ENCODE measurements at places on chromosomes 7 and 10.

DNA sequence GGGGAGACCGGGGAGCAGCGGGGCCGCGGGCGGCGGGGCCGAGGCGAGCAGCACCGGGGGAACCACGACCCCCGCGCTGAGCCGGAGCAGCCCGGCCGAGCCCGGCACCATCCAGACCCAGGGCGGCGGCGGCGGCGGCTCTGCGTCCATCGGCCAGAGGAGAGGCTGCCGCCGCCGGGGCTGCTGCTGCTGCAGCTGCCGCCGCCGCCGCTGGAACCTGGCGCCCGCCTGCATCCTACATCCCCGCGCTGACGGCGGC is 190 bp downstream of the TCERG1L start:
- DNase-seq = no peak

GRCh38 chr7:101942603-101943210 is 125.3 kb downstream of the CUX1 start:
- DNase-seq = no peak

GRCh38 chr7:158710651-158711102 is 6.1 kb upstream of the NCAPG2 start:
- DNase-seq = no peak

DNA sequence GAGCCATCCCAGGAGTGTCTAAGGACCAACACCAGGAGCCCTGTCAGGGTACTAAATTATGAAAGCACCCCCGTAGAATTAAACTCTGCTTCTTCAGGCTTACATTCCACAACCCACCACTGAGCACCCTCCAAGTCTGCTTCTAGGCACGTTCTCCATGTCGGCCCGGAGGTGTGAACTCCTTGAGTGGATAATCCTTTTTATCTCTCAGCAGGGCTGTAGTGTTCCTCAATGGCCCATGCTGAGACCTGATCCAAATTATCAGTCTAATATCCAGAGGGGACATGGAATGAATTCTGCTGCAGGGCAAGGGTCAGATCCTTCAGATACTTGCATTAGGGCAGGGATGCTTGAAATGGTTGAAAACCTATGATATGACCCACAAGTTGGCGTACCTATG is 55.9 kb upstream of the TARP start:
- DNase-seq = no peak

GRCh38 chr7:150668977-150669376 is 16.5 kb upstream of the GIMAP2 start:
- no peak for DNase-seq

GRCh38 chr10:75540357-75540966 is 109.0 kb downstream of the LRMDA start:
- no peak for DNase-seq

DNA sequence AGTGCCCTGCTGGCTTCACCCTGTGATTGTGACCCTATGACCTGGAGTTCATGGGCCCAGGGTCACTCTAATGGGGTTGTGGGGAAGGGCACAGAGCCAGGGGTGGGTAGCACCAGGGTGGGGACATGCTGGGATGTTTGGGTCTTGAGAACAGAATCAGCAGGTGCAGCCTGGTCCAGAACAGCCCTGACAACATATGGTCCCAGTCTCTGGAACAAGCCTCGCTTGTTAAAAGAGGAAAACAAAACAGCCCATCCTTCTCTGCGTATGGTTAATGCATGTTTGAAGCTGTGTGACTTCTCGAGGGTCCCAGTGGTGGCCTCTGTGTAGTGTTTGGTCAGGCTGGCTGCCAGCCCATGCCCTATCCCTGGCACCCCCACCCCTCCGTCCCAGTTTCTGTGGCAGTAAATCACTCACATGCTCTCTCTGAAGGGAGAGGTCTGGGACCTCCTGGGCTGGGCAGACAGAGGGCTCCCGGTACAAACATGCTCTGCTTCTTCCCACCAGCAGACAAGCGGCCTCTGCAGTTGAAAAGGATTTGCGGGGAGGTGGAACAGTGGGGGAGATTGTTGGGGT is 79.4 kb downstream of the FAM241B start:
- no peak for DNase-seq
